ENCODE measurements at places on chromosomes 3 and 15.

- DNase-seq = no peak
Measured at GRCh38 chr15:92638709-92639365, 16.7 kb downstream of the FAM174B start.

DNA sequence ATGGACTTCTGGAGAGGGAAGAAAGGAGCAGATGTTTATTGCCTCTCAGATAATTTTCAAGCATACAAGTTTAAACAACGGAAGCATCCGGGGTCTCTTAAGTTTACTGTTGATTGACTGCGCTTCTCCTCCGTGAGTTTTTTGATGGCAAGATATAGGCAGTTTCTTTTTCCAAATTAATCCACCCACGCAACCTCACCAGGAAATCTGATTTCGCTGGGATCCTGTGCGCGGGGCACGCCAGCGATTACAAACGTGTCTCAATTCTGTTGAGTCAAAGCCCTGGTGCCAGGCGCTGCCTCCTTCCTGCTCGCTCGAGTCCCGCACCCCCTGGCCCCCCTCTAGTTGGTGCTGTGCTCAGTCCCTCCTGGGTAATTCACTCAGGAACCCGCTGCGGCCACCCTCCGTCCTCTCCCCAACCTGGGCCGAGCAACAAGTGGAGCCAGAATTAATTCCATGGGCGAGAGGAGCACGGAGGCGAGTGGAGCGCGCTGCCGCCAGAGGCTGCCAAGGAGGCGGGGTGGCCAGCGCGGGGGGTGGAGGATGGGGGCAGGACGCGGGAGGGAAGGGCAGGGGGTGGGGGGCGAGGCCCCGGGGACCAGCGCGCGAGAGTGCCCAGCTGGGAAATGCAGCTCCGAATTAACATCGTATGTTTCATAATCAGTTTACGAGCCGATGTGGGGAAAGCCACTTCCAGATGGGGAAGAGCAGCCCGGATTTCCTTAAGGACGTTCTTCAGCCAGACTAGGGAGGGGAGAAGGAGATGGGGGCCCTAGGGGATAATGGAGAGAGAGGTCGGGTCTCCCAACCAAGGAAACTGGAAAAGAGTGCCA lies 6.0 kb downstream of the WNT5A start:
- no peak for DNase-seq

GRCh38 chr3:144760831-144761230 lies 789.2 kb downstream of the DIPK2A start:
- DNase-seq = no peak

DNA sequence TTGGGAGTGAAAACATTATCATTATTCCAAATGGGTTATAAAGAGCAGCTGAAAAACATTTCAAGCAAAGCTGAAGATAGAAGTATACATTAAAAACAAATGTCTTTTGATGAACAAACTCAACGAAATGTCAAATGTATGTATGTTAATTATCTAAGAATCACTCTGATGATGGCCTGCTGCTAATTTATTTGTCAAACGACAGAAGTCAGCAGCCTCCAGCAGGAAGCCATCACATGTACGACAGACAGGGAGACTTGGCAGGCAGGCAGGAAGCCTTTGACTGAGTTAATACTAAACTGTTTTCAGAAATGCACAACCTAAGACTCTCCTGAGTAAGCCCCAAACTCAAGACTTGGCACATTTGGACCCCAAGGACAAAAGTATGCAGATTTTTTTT lies 491.1 kb downstream of the ZNF385D start:
- no peak for DNase-seq

DNA sequence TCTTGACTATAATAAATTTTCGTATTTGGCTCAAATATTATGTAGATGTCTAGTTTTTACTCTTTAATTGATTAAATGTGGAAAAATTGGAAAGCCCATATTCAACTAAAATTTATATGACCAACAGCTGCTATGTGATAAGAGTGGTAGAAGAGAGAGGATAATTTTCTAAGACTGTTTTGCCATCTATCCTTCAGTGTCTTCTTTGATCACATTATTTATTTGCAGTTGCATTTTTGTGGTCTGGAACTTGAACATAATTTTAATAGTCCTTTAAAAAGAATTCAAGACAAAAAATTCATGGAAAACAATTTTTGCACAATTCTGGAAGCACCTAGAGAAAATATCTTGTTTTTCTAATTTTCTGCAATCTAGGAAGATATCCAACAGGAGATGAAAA lies 213.3 kb upstream of the THBS1 start:
- DNase-seq = no peak

DNA sequence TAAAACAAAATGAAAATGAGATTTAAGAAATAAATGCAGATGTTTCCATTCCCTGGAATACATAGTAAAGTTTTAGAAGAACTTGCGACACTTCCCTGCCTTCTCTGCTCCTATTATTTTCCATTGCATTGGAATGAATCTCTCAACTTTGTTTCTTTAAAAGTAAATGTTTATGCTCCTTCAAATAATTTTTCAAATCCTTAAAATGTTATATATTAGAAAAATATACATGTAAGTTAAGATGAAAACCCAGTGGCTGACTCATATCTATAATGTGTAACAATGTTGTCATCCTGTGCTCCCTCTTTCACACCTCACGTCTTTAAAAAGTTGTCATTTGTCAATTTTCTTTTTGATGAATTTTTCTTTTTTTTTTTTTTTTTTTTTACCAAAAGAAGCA lies 3.6 kb downstream of the RBMS3 start:
- DNase-seq = no peak

DNA sequence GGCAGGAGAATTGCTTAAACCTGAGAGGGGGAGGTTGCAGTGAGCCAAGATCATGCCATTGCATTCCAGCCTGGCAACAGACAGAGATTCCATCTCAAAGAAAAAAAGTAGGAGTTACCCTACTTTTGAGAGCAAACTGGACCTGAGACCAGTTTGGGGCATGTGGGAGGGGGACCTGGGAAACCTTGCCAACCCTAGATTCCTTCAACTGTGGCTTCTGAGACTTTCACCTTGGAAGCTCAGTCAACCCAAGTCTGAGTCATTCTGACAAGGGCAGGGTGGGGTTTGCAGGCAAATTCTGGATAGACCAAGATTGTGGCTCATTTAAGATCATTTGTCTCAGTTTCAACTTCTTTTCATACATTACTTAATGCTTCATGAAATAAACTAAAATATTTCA lies 23.8 kb upstream of the SIAH2 start:
- no peak for DNase-seq

DNA sequence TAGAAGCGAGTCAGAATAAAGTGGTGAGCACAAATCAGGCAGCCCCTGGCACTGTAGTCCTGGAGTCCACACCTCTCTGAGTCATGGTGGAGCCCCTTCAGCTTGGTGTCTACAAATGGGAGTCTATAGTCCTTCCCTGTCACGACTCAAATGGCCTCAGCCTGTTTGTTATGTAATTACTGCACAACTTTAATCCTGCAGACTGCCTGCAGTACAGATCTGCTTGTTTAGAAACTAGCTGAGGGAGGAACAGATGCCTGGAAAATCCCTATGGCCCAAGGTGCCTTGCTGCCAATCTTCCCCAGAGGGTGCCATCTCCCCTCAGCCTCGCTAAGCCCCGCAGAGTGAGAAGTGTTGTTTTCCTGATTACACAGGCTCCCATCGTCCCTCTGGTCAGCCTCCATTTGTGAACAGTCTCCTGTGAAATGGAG lies 3.9 kb upstream of the CXCR6 start:
- DNase-seq = no peak

DNA sequence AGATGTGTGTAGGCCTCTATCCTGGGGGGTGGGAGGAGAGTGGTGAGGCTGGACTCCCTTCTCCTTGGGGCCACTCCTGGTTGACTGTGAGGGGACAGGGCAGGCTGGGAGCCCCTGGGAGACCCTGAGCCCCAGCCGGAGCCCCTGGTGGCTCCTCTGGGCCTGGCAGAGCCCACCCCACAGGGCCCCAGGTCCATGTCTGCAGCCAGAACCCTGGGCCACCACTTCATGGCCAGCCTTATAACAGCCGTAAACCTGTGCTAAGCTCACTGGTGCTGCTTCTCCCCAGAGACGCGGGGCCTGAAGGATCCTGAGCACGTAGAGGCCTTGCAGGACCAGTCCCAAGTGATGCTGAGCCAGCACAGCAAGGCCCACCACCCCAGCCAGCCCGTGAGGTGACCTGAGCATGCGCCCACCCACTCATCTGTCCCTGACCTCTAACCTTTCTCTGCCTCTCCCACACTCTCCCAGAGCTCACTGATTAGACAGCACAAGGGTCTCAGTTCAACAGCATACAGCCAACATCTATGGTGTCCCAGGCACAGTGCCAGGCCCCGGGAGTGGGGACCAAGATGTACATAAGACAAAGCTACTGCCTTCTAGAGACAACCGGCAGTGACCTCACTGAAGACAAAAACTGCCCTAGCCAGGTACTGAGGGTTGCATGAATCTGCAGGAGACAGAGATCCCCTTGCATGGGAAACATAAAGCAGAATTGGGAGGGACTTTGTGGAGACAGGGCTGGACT lies 3.5 kb downstream of the NR2E3 start:
- no peak for DNase-seq

DNA sequence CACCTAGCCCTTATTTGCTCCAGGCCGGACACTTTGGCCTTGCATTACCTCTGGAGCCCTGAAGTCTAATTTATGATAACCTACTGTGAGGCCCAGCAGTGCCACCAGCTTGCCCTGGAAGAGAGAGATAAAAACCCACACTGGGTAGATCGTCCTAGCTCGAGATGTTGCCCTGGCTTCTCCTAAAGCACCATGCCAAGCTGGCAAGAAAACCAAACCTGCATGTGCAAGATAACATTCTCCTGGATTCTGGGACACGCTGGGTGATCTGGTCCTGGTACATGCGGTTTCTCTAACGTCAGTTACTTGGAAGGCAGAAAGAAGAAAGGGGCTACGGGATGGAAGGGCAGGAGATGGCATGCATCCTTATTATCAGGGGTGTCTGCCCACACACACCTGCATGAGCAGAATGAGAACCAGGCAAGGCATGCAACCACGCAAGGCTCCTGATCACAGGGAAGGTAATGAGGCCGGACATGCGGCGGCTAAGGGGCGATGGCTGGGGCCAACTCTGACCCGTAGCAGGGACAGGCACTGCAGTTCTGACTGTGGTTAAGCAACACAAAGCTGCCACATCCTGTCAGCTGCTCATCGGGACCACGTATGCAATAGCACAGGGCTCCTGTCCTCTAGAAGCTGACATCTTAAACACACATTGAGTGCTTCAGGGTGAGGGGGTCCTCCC lies 73.0 kb downstream of the OXNAD1 start:
- no peak for DNase-seq

DNA sequence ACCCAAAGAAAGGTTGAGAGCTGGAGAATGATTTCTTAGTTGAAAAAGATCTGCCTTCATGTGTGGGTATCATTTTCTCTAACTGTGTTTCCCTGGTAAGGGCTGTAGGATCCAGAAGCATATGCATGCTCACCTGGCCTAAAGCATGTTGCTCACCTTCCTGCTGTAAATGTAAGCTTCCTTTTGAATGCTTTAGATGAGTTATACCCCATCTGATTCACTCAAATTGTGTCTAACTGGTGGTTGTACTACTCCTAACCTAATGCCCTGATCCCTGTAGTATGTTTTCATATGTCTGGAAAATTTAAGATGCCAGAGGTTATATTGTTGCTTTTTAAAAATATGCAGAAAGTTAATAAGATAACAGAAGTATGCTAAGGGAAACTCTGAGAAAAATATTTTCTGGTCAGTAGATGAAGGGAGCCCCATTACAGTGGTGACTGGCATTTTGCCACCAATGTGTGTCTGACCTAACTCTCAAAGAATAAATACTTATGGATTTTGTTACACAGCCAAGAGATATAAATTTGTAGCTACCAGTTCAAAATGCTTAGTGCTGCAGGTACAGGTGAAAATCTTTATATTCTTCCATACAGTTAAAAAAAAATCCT lies 7.7 kb downstream of the FILIP1L start:
- no peak for DNase-seq

- DNase-seq = no peak
Measured at GRCh38 chr15:79765081-79765480, 131.7 kb downstream of the MTHFS start.

GRCh38 chr15:70415398-70415797 lies 317.7 kb upstream of the TLE3 start:
- no peak for DNase-seq

DNA sequence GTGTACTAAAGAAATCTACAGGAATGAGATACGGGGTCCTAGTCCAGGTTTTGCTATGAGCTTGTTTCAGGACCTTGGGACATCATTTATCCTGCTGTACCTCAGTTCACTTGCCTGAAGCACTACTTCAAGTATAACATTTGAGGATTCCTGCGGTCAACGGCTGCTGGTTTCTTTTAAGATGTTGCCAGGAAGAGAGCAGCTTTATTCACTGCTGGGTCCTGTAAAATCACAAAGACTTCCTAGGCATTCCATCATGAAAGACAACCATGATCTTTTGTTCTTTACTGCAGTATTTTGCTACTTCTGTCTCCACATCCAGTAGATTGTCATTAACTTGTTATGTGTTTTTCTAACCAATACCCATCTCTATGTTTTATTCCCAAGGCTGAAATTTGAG lies 61.0 kb upstream of the PYDC2 start:
- DNase-seq = no peak

DNA sequence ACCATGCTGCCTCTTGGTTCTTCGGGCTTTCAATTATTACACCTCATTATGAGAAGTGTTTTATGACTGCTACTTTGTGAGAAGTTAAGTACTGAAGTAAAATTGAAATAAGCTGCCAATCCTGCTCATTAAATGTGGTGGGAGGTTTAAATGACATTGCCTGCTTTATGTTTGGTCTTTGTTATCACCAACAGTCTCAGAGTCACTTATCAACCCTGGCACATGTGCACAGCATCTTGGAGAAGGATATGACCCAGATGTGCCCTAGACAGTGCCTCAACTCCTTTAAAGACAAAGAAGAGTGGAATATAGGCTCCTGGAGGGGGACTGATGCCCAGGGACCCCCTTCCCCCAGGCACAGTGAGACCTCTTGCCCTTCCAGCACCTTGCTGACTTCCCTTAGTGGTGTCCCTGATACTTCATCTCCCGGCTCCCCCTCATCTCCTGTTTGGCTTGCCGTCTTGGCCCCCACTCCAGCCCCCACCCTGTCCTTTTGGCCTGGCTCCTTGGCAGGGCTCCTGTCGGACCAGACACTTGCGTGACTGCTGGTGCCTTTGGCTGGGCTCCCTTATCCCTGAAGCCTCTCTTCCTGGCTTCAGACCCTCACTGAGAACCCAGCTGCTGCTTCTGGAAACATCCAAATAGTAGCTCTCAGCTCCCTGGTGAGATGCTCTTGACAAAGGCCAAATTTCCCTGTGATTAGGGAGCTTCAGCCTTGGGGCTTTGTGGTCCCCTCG lies 39.8 kb downstream of the ARHGAP31 start:
- no peak for DNase-seq

DNA sequence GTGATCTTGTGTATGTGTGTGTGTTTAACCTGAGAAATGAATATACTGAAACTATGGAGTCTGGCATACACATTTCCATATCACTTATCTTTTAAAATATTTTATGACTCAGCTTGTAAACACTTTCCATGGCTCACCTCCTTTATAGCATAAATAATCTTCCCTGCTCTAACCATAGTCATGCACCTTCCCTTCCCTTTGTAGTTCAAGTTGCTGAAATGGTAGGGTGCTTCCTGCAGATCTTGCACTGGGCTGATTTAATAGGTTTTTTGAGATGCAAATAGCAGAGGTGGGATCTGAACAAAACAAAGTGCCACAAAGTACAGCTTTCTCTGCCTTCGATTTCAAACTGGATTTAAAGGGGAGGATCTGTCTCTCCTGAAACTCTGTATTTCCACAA lies 712.7 kb upstream of the LMCD1 start:
- no peak for DNase-seq
